ENCODE measurements at places on chromosomes 2 and 18.

DNA sequence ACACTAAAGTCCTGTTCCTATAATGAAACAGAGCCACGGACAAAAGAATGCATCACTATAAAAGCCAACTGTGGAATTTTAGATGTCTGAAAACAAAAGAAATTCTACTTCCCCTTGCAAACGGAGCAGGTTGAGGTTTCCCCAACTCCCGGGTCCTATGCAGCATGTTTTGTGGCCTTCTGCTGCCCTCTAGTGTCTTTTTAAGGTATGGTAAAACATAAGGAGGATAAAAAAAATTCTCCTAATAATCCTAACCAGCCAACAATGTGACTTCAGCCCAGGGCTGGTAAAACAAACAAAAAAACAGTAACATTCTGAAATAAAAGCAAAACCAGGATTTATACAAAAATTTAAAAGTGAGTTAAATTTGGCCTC, 539.5 kb downstream of the NRXN1 start:
- DNase-seq, result peak; percentile 31

DNA sequence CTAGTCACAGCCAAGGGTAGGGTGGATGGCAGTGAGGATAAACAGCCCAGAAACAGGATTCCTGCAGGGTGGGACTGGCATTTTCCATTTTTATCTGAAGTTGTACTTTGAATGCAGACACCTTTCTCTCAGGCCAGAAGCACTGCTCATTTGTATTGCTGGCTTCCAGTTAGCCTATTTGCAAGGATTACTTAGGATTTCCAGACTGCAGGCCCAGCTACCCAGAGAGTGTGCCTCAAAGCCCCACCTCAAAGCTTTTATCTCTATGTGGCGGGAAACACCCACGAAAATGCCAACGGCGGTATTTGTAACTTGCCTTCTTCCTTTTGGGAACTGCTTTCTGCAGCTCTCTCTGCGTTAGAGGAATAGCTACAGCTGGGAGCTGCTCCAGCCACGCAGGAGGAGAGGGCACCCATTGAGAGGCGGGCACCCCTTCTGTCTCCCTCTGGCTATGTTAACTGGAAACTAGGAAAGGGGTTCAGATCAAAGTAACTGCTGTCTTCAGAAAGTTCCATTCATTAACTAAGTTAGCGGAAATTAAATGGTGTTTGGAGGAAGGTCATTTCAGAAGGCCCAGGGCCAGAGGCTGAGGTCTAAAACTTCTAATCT, 144.9 kb downstream of the TGIF1 start:
- DNase-seq, result no peak

GRCh38 chr2:181258720-181259119, 198.5 kb upstream of the ITGA4 start:
- DNase-seq, result peak; percentile 88

DNA sequence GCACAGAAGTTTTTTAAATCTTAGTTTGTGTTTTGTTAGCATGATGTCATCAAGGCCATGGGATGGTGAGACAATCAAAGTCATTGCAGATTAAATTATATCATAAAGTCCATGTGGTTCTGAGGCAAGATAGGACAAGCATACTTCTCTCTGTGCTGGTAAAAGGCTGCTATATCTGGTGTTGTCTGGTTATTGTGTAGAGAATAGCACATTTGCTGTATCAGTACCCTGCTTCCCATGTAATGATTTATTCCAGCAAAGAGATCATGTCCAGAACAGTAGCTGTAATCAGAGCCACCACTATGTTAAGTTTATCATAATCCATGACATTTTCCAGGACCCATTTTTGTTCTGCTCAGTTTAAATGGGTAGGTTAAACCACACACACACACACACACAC, 123.0 kb downstream of the TTC27 start:
- no peak for DNase-seq
